Stimulated activated CD4-positive, alpha-beta T cell treated with anti-CD3 and anti-CD28 coated beads, Interleukin-15, amount 100 ng/mL, for 1 hour (primary cell): ENCODE measurements at places on chromosomes 1 and 21.

DNA sequence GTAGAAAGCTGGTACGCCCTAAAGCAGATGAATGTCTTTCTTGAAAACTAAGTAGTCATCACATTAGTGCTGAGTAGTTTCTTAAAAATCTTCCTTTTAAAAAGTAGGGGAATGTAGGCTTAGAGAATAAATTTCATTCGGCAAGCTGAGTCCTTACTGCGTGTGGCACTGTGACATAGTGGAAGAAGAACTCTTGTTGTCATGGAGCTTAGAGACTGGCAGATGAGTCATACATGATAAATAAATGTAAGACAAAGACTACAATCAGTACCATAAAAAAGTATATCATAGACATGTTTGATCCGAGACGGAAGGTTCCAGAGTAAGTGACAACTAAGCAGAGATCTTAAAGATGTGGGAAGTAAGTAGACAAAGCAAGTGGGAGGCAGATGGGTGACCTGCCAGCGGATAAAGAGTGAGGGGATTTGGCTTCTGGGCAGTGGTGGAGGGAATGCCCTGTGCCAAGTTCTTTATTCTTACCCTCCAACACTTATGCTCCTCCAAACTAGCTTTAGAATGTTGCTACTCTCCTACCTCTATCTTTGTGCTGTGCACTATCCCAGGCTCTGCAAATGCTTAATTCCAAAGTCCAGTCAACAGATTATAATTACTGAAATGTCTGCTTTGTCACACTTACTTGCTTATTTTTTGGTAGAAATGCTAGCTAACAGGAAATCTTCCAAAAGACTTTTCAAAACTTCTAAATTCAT is 608.5 kb upstream of the USP24 start:
- DNase-seq = no peak

DNA sequence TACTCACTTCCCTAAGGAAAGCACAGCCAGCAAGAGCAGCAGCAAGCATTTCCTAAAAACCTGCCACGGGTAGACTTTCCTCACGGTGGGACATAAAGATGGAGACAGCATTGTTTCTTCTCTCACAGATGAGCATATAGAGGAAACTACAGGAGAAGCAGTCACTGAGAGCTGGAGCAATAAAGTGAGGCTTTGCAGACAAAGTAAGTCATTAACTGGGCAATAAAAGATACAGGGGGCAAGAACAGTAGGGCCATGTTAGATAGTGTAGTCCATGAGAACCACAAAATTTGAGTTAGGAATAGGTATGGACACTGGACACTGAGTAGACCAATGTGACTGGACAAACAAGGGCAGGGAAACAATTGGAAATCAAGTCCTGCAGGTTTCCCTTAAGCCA is 240.1 kb upstream of the NFIA start:
- no peak for DNase-seq

DNA sequence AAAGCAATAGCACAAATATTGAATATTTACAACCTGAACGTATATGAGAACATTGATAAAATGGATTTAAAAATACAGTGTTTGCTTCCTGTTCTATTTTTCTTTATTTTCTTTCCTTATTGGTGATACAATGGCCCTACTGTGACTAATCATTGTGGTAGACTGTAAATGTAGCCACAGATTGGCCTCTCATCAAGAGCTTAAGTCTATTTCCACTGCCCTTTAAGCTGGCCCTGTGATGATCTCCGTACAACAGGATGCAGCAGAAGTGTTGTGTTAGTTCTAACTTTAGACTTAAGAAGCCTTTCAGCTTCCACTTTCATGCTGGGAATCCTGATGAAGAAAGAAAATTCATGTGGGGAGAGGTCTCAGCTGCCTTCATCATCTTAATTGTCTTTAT is 285.6 kb upstream of the B3GALT2 start:
- no peak for DNase-seq

DNA sequence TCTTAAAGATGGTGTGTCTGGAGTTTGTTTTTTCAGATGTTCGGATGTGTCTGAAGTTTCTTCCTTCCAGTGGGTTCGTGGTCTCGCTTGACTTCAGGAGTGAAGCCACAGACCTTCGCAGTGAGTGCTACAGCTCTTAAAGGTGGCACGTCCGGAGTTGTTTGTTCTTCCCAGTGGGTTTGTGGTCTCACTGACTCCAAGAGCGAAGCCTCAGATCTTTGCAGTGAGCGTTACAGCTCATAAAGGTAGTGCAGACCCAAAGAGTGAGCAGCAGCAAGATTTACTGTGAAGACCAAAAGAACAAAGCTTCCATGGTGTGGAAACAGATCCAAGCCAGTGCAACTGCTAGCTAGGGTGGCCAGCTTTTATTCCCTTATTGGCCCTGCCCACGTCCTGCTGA is 1430.4 kb upstream of the B3GALT2 start:
- no peak for DNase-seq

GRCh38 chr1:202815120-202815519 is 4.4 kb downstream of the PCAT6 start:
- DNase-seq = no peak

GRCh38 chr1:17460219-17460618 is 20.7 kb upstream of the RCC2 start:
- no peak for DNase-seq

GRCh38 chr1:90486996-90487395 is 230.1 kb downstream of the BARHL2 start:
- no peak for DNase-seq

DNA sequence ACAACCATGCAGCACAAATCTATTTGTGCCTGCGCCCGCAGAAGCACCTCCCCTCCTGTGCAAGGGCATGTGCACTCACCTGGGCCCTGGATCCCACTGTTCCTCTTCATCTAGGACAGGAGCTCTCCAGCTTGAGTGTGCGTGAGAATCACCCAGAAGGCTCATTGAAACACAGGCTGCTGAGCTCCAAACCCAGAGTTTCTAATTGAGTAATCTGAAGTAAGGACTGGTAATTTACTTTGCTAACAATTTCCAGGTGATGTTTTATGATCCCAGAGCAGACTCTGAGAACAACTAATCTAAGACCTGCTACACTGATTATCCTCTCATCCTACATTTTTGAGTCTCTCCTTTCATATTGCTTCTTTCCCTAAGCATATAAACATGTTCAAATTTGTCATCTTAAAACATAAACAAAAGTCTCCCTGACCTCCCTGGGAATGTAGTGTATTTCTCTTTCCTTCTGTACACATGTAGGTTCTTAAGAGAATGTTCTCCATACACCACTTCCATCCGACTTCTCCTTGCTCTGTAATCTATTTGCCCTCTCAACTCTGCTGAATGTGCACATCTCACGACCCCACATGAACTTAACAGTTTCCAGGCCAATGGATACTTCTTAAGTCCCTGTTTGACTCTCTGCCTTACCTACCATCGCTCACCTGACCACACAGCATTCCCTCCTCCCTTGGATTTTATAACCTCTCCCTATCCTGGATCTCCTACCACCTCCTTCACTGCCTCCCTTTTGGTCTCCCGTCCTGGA is 522.5 kb downstream of the SMYD3 start:
- DNase-seq = no peak

DNA sequence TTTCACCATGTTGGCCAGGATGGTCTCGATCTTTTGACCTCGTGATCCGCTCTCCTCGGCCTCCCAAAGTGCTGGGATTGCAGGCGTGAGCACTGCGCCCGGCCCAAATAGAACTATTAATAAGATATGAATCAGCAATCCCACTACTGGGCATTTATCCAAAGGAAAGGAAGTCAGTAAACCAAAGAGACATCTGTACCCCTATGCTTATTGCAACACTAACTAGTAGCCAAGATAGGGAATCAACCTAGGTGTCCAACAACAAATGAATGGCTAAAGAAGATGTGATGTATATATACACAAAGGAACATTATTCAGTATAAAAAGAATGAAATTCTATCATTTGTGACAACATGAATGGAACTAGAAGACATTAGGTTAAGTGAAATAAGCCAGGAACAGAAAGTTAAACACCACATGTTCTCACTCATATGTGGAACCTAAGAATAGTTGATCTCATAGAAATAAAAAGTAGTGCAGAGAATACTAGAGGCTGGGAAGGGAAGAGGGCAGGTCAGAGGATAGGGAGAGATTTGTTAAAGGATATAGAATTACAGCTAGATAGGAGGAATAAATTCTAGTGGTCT is 48.8 kb downstream of the XPR1 start:
- no peak for DNase-seq

- no peak for DNase-seq
These were observed 7.6 kb upstream of the CPT2 start for GRCh38 chr1:53189061-53189460.

GRCh38 chr1:6148497-6149241 is 31.5 kb downstream of the CHD5 start:
- DNase-seq = peak; percentile 61

GRCh38 chr1:10402729-10403274 is 3.9 kb downstream of the PGD start:
- DNase-seq = no peak

DNA sequence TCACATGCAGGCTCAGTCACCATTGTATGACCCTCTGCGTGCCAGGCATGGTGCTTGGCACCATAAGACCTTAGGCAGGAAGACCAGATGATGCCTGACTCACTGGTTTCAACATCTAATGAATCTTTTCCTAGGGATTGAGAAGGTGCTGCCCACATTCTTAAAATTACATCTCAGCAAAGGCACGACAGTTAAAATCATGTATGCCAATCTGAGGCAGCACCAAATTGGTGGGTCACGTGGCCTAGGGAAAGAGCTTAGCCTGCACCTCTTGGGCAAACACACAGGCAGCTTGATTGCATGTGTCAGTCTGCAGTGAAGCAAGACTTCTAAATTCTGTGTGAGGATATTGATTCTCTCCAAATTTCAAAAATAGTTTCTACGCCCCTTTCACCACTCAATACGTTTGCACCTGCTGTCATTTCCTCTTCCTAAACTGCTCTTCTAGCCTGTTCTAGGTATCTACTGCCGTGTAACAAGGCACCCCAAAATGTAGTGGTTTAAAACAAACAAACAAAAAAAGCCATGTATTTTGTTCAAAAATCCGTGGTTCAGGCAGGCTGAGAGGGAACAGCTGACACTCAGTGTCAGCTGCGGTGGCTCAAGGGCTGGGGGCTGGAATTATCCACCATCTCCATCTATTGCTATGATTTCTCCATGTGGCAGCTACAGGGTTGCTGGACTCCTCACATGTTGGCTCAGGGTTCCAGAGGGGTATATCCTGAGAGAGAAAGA is 160.2 kb upstream of the FGGY start:
- no peak for DNase-seq

DNA sequence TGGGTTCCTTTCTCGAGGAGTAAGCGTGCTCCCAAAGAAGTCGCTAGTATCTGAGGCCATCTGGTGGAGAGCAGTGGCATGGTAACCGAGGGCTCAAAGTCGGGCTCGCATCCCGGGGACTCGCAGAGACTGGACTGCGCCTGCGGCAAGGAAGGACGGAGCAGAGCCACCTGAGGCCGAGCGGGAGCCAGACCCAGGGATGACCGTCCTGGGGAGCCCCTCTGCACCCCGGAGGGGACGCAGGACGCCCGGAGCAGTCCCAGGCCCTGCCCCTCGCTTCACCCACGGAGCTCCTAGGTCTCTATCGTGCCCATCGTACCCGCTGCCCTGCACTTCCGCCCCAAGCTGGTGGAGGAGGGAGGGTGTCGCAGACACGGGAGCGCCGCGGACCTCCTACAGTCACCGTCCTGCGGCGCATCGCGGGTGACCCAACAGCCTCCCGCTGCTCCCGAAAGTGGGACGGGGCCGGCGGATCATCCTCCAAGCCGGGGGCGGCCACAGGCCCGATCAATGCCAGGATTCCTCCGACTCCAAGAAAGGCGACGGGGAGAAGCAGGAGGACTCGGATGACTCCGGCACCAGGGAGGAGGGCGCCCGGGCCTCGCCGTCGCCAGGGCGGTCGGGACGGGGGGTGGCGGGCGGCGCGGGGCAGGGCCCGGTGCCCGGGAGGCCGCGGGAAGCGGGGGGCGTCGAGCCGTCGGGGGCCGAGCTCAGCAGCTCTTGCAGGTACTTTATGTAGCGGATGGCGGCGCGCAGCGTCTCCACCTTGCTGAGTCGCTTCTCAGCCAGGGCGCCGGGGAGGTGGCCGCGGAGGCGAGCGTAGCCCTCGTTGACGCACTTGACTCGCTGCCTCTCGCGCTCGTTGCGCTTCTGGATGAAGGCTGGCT is 2.3 kb upstream of the CACNA1S start:
- peak; percentile 43 for DNase-seq

DNA sequence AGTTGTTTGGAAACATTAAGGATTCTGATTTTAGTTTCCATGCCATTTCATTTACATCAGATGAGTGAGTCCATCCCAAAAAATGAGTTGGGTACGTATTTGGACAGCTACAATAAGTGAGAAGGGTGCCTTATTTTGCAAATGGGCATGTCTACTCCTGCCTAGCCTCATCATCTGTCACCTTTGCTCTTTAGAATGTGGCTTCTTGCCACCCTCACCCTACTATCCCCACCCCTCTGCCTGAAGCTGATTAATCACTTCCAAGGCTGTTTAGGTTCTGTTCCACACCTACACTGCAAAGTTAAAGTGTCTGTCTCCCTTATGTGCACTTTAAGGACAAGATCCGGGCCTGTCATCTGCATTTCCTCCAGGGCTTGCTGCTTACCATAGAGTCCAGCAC is 61.2 kb downstream of the ST6GALNAC5 start:
- DNase-seq = no peak

DNA sequence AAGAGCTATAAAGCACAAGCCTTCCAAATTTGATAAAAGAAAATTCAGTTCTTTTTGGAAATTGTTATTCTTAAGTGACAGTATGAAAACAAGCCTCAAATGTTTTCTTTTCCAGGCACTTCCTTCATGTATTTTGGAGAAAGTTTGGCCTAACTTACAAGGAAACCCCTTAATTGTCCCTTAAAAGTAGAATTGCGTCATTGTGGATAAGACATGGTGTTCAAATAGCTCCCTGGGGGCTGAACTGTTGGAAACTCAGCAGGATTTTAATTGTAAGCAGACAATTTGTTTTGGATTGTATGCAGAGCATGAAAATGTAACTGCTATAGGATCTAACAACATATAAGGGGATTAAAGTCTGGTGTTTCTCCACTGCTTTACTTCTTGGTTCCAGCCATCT is 35.4 kb upstream of the FGGY start:
- DNase-seq = no peak

GRCh38 chr1:64304823-64305222 is 101.4 kb downstream of the UBE2U start:
- DNase-seq = no peak

DNA sequence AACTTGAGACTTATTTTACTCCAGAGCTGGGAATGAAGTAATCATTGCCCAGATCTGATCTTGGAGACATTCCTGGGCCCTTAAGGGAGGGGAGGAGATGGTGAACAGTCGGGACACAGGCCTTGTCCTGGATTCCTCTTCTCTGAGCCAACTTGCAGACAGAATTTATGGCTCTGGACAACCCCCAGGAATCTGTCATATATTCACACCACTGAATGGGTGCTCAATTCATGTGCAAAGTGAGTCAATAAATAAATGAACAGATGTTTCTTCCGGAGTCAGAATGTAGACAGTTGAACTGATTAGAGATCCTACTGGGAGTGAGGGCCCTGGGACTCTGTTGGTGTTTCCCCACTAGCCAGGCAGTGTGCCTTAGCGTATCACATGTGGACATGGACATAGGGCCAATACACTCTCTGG is 2.6 kb downstream of the TUFT1 start:
- no peak for DNase-seq
